Stimulated activated CD8-positive, alpha-beta memory T cell treated with anti-CD3 and anti-CD28 coated beads, Interleukin-4, amount 100 ng/mL, for 1 hour (primary cell): ENCODE measurements at places on chromosomes 2 and 18.

- DNase-seq = no peak
Observed at GRCh38 chr2:145380436-145381017, 860.6 kb upstream of the ZEB2 start.

DNA sequence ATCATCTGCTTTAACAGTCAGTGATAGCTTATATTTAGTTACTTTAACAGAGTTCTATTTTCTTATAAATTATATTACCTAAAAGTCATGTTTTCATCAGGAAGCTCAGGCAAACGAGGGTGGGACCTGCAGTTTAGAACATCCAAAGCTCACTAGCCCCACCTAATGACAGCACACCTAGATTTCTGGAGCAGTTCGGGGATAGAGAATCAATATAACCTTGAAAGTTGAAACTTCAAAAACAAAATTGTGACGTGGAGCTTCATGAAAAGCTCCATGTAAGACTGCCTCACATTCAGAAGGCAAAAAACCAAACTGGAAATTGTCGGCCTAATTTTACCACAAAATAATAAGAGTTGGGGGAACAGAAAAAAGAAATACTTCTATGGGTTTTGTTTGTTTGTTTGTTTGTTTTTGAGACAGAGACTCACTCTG is 185.9 kb upstream of the CCDC150 start:
- DNase-seq = no peak

- DNase-seq = no peak
Observed at GRCh38 chr2:153133716-153134115, 344.8 kb downstream of the RPRM start.

- no peak for DNase-seq
Observed at GRCh38 chr2:96931966-96932365, 54.4 kb downstream of the FAM178B start.

- DNase-seq = no peak
Observed at GRCh38 chr2:241516520-241516965, 8.2 kb upstream of the STK25 start.

GRCh38 chr18:2780750-2781149 is 66.1 kb upstream of the EMILIN2 start:
- no peak for DNase-seq

DNA sequence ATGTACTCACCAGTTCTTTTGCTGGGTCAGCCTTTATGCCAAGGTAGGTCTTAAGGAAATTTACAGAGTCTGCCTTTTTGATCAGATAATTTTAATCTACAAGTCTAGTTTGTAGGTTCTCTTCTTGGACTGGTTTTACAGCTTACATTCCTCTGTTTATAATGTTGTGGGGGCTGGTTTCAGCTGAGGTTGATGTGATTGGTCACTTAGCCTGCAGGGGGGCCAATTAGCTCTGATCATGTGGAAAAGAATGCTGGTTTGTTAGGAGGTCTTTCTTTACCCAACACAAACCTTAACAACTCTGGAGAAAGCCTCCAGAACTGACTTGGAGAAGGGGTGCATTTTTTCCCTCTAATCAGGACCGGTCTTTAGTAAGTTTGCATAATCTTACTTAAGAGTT is at the start of gene KCNJ13:
Gene KCNJ13, minus strand, starts transcription at position 131 of the 400 bp plus-strand sequence. CDS start 5,203 bp downstream, outside the sequence.
- no peak for DNase-seq

- DNase-seq = no peak
Observed at GRCh38 chr2:229519655-229520430, 194.5 kb downstream of the DNER start.

DNA sequence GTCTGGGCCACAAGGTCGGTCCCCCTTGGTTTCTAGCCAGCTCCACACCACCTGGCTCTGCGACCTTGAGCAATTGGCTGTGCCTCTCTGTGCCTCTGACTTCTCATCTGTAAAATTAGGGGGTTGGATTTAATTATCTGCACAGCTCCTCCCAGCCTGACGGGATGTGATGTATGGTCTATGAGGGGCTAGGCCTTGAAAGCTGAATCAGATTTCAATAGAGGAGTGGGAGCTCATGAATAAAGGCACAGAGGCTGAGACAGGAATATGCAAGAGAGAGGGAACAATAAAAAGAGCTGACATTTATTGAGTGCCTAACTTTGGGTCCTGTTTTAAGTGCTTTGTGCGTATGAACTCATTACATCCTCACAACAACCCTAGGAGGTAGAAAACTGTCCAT is 104.7 kb downstream of the ALK start:
- no peak for DNase-seq

DNA sequence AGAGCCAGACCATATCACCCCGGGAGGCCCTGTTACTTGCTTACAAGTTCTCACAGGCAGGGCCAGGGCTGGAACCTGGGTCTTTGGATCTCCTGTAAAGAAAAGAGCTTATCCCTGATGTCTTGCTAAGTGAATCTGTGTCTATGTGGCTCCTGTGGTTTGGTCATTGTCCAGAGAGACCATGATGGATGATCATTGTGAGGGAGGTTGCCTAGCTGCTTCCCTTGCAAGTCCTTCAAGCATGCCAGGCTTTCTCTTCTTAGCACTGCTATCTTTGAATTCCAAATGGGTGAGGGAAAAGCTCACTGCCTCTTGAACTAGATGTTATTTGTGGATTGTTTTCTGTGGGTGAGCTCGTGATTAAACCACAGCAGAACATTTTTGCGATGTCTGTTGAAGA is 151.6 kb downstream of the FSHR start:
- no peak for DNase-seq

- no peak for DNase-seq
Observed at GRCh38 chr18:21099442-21099841, 12.2 kb downstream of the ROCK1 start.

DNA sequence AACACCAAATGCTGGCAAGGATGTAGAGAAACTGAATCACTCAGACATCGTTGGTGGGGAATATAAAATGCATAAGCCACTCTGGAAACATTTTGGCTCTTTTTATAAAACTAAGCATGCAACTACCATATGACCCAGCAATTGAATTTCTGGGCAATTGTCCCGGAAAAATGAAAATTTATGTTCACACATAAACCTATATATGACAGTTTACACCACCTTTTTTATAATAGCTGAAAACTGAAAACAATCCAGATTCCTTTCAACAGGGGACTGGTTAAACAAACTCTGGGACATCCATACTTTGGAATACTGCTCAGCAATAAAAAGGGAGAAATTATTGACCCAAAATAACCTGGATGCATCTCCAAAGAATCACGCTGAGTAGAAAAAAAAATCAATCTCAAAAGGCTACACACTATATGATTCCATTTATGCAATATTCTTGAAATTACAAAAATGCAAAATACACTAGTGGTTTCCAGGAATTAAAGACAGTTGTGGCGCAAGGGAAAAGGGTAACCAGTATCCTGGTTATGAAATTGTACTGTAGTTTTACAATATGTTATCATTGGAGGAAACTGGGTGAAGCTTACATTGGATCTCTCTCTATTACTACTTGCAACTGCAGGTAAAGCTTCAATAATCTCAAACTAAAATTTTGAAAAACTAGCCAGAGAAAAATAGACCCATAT is 130.2 kb upstream of the PID1 start:
- no peak for DNase-seq

GRCh38 chr2:16755442-16755841 is 89.8 kb upstream of the CYRIA start:
- DNase-seq = no peak

- no peak for DNase-seq
Observed at GRCh38 chr2:161844822-161845221, 220.6 kb downstream of the SLC4A10 start.

- DNase-seq = no peak
Observed at GRCh38 chr2:239456940-239457339, 56.1 kb upstream of the HDAC4 start.

DNA sequence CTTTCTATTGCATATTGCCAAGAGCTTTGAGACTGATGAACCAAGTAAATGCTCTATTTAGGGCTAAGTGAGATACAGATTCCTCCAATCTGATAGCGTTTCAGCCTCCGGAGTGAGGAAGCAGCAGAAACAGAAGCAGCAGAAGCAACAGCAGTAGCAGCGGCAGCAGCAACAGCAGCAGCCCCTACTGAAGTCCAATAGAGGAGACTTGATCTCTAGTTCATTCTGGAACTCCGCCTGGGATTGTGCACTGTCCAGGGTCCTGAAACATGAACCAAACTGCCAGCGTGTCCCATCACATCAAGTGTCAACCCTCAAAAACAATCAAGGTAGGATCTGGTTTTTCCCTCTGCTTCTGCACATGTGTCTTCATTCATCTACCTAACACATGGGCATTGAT is at the start of gene DPP10:
Gene DPP10, plus strand, starts transcription at position 132 of the 400 bp plus-strand sequence.
- no peak for DNase-seq

- no peak for DNase-seq
Observed at GRCh38 chr2:146665800-146666199, 1179.0 kb upstream of the ACVR2A start.

DNA sequence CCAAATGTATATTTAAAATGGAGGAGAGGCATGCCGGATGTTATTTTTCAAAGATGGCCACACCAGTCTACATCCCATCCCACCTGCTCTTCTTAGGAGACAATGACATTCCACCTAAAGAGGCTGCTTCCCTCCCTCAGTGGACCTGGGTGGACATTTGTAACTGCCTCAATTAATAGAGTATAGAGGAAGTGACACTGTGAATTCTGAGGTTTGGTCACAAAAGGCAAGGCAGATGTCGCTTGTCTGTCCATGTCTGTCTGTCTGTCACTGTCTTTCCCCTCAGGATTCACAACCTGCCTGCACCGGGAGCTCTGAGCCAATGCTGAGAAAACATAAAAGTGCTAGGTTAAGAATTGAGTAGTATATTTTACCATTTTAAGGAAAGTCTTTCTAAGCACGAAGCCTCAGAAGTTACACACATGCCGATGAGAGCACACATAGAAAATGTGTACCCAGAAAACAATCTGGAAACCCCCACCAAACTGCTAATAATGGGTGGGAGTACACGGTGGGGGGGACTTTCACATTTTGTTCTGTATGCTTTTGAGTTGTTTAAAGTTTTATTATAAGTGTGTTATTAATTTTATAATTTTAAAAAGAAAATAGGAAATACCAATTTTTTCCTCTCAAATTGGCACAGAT is 21.0 kb downstream of the MIB1 start:
- no peak for DNase-seq

GRCh38 chr2:20465716-20466394 is 19.0 kb downstream of the RHOB start:
- no peak for DNase-seq

GRCh38 chr2:27086724-27087593 is at the start of gene KHK:
Gene KHK (plus strand): TSS chr2:27086772. CDS start chr2:27087260, 488 bp downstream.
- DNase-seq = no peak

- DNase-seq = no peak
Observed at GRCh38 chr2:201855356-201855755, 49.0 kb downstream of the CDK15 start.

GRCh38 chr2:132256251-132256902 is 94.6 kb upstream of the ANKRD30BL start:
- DNase-seq = no peak

- no peak for DNase-seq
Observed at GRCh38 chr2:158102446-158102845, 770 bp downstream of the UPP2 start.

DNA sequence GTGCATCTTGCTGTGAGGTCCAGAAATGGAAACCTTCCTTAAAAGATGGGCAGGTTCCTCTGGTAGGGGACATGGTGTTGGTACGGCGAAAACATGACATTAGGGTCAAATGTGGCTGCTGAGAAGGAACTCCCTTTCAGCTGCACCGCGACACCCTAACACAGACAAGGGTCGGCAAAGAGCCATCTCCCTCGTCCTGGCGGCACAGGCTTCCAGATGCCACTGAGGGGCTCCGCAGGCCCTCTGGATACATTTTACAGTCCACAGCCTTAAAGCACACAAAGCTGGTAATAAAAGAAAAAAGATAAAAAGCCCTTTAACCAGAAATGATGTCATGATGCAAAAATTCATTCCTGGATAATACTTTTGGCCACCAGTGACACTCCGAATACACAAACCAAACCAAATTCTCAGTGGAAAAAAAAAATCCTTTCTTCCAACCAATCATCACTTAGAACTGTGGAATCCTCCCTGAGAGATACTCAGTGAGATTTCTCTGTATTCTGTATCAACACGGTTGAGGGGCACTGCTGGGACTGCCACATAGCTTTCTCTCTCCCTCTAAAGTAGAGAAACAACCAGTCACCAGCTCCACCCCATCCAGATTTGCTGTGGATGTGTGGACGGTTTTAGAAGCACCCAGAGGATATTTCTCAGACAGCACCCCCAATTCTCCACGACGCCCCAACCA is 174.8 kb downstream of the HDAC4 start:
- DNase-seq = no peak

- no peak for DNase-seq
Observed at GRCh38 chr2:239380831-239381708, 19.8 kb downstream of the HDAC4 start.

- no peak for DNase-seq
Observed at GRCh38 chr2:28948160-28948559, 32.9 kb upstream of the TOGARAM2 start.

DNA sequence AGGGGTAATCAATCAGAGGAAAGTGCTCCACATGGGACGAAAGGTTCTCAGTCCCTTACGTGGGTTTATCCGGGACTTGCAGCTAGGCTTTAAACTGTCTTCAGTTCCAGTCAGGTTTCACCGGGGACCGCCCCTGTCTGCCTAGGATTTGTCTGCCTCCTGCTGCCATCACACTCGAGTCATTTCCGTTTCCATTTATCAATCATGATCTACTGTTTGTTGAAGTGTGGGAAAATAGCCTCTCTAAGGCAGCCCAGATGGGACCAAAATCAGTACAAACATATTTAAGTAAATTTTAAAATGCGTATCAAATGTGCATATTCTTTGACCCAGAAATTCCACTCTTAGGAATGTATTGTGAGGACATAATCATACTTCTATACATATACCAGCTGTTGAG is 10.5 kb downstream of the TRAPPC12 start:
- DNase-seq = no peak

DNA sequence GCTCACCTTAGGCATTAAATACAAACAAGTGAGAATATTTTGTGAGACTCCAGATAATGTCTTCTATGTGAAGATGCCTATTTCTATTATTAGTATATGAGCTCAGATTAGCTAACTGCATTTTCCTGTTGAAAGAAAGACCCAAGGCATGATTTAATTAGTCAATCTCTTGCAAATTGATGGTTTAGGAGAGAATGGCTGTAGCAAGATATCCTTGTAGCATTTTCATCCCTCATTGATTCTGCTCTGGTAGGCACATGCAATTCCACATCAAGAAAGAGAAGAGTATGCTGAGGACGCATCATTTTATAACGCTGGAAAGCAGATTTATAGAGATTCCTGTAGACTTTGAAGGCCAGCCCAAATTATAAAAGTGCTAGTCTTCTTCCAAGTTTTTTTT is 332.0 kb downstream of the SOX11 start:
- DNase-seq = no peak

DNA sequence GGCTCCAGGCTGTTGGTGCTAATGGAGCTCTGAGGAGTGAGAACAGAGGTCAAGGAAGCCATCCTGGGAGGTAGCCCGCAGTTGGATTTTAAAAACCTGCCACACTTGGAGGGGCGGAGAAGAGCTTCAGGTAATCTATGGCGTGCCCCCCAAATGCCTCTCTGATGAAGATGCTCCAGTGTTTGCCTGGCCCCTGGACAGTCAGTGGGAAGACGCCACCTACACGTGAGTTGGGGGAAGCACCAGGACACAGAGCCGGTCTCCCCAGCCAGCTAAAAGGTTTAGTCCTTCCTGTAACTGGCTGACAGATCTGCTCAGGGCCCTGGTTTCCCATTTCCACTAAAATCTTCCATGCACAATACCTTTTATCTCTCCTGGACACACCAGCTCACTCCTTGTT is 225.0 kb downstream of the TTC32 start:
- no peak for DNase-seq
